Motor neuron (in vitro differentiated cells): ENCODE measurements at places on chromosomes 12 and 14. TPM values are rescaled to one million over a fixed set of nuclear protein-coding genes. Genes with fewer than 3 reads are reported as not detected.

The AMDHD1 gene
- total RNA-seq: 0.49 and 0.88 TPM in 2 replicates

The SIRT4 gene
- total RNA-seq: 2.1 and 2.9 TPM in 2 replicates

The CLEC7A gene
- total RNA-seq: 0.76 and 0.92 TPM in 2 replicates

DNA sequence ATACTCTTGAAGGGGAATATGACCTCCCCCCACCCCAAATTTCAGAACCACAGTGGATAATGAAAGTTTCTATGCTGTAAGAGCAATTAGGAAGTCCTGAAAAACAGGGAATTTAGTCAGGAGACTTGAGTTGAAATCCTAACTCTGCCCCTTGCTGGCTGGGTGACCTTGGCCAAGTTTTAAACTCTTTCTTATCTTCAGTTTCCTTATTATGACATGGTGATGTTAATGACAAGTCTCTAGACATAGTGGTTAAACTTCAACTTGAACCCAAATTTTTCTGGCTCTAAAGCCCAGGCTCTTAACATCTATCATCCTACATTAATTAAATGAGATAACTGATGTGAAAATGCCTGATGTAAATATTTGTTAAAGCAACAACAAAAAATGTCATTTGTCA, 325.9 kb downstream of the APAF1 start:
- no peak for ATAC-seq

GRCh38 chr14:67887478-67887877, 67.9 kb downstream of the RAD51B start:
- no peak for ATAC-seq

GRCh38 chr14:32720927-32721326, 217.8 kb upstream of the NPAS3 start:
- ATAC-seq: no peak

DNA sequence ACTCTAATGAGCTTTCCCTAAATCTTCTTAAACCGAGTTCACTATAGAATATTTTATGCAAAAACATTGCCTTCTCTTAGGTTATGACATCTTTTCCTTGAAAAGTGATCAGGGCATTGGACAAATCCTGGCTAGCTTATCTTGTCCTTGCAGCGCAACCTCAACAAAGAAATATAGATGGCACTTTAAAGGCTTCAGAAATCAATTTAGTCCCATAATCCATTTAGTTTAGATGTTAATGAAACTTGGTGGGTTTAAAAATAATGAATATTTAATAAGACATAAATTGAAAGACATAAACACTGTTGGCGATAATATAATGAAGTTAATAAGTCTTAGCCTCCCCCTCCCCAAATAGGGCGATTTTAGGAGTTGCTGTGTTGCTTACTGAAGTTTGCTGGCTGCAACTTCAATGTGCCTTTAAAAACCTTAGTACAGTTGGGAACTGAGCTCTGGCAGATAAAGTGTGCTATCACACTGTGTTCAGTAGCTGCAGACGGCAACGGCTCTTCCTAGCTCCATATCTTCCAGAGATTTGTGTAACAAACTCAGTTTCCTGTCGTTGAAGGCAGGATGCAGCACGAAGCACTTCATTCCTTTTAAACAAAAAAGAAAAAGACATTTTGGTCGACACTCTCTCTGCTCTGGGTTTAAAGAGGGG, 19.5 kb downstream of the PLXNC1 start:
- ATAC-seq: no peak

DNA sequence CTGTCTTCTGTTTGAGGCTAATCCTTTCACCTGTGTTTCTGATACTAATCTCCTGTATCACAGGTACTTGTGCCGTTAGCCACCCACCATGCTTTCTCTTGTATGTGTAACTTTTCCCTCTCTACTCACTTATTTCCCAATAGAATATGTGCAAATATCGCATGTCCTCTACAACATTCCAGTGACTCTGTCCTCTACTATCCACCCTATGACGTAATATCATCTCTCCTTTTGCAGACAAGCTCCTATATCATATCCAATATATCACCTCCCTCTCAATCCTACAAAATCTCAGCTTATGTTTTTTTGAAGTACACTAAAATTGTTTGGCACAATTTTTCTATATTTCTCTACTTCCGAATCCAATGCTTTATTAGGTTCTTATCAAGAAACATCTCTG, 232.6 kb upstream of the LRFN5 start:
- no peak for ATAC-seq

- ATAC-seq: no peak
Observed at GRCh38 chr14:74574090-74574433, 38.0 kb downstream of the LTBP2 start.

- ATAC-seq: no peak
Observed at GRCh38 chr12:17134315-17134714, 528.4 kb upstream of the LMO3 start.

DNA sequence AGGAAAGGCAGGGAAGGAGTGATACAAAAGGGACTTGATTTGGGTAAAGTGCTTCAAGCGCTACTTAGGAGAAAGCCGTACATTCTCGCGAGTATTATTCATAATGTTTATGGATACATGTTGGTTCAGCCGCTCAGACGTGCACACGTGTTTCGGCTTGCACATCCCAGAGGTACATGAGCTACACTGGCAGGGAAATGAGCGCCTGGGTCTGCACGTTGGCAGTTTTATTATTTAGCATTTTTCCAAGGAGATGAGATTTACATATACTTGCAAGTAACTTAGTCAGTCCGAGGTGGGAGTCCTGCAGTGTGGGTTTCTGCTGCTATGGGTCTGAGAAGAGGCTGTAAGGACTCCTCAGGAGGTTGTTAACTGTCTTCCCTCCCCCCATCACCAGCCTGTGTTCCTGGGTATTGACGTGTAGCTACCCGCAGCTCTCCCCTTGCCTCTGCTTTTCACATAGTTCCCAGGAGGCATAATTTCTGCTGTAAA, 1.5 kb downstream of the PRKCH start:
- no peak for ATAC-seq

DNA sequence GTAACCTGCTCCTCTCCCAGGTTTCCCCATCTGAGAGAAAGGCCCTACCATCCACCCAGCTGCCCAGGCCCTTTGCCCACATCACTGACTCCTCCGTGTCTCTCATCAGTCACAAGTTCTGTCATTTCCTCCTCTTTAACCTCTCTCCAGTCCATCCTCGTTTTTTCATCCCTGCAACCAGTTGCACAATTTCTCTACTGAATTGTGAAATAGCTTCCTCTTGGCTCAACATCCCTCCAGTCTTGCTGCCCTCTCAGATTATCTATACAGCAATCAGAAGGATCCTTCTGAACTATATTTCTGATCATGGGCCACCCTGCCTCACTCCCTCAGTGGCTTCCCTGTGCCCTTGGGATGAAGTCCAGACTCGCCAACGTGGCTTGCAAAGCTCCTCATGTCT, 6.8 kb downstream of the FAM161B start:
- ATAC-seq: no peak

GRCh38 chr14:103656031-103656755, 27.2 kb downstream of the KLC1 start:
- no peak for ATAC-seq

DNA sequence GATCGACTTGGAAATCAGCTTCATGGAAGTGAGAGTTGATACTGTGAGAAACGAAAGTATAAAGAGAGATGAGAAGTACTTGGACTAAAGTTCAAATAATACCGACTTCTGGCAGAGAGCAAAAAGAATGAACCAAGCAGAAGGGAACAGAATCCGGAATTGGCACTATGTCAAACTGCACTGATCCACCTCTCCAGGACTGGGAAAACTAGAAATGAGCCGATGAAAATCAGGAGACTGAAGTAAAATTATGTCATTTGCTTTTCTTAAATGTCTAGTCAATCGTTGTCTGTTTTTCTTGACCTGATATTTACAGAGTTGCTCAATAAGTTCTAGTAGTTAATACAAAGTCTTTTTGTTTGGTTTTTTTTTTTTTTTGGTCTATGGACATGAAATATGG, 163.0 kb upstream of the FOXG1 start:
- no peak for ATAC-seq
